ENCODE measurements at places on chromosomes 4 and X.

- DNase-seq: no peak
Measured at GRCh38 chr4:138686106-138686835, 329.3 kb upstream of the NOCT start.

DNA sequence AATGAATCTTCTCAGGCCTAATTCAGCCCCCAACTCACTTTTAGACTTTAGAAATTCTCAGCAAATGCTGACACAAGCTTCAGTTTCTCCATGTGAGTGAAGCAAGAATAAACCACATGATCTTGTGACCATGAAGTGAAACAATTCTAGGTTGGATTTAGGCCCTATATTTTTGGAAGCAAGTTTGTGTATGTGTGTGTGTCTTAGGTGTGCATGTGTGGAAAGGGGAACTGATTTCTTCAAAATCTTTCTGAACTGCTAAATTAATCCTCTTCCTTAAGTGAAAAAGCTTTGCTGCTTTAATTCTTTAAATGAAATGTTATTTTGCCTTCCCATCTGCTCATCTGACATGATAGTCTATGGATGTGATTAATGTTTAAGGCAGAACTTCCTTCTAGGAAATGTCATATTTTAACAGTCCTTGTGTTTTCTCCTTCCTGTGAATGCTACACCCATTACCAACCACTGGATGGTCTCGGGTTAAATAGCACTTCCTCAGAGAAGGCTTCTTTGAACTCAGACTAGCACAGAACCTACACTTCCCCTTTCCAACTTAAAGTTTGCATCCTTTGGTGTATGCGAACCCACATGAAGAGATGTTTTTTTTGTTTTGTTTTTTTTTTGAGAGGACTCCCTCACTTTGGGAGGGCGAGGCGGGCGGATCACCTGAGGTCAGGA, 1.2 kb upstream of the TMEM144 start:
- DNase-seq: peak; percentile 77

DNA sequence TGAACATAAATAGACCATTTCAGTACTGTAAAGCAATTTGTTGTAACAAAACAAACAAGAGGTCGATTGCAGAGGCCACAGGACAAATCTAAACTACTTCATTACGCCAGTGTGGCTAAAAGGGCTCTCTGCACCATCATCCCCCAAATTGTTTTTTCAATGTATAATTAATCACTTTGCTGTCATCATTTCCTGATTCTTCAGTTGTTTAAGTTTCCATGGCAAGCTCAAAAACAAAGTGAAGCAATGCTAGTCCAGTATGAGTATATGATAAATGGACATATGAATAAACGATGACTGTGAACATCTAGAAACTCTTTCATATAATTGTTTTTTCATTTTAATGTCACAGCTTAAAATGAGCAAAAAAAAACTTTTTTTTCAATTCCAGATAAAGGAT, 235.4 kb upstream of the FGF13 start:
- no peak for DNase-seq

DNA sequence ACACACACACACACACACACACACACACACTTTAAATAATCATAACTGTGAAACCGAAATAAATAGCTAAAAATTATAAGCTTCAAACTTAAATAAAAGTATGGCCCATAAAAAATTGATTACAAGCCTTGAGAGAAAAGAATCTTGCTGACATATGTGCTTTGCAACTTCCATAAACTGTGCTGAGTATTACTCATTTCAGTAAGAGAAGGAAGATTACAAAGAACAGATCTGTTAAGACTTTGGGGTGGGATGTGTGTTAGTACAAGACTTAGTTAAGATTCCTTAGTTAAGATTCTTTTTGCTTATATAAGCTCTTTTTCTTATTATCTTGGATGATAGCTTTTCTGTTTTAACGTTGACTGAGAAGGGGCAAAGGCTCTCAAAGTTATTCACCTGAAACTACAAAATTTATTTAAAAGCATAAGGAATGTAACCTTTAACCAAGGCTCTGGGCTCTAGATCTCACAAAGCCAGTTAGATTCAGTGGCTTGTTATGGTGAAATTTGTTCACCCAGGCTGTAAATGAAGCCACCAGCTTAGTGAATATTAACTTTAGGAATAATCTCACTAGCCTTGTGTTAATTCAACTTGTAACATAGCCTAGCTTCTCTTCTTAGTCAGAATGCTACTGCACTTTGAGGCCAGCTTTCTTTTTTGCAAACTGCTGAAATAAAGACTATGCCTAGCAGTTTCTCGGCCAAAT, 58.2 kb downstream of the ARSJ start:
- no peak for DNase-seq

DNA sequence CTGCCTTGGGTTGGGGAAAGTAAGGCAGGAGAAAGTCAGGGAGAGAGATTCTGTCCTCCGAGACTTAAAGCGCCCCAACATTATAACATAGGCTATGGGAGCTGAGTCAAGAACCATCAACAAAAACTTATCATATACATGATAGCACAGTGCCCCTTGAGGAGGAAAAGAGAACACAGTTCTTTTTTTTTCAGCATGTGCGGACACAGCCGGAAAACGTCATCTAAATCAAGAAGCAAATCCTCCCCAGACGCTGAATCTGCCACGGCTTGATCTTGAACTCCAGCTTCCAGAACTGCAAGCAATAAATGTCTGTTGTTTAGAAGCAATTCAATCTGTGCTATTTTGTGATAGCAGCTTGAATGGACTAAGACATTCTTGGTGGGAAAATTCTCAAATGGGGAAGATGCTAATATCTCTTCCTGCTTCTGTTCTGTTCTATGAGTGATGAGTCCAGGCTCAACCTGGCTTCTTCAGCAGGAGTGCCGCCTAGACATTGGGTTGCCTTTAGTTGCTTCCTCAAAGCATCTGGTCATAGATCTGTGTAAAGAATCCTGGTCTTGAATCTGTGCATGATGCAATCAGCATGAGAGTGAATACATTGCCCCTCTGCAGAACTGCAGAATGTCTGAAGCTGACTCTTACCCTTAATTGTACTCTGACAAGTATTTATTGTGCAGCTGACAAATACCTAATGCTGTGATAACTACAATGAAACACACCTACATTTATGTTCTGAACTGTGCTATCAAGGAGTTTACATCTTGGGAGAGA, 549.8 kb upstream of the PRKX start:
- DNase-seq: no peak

DNA sequence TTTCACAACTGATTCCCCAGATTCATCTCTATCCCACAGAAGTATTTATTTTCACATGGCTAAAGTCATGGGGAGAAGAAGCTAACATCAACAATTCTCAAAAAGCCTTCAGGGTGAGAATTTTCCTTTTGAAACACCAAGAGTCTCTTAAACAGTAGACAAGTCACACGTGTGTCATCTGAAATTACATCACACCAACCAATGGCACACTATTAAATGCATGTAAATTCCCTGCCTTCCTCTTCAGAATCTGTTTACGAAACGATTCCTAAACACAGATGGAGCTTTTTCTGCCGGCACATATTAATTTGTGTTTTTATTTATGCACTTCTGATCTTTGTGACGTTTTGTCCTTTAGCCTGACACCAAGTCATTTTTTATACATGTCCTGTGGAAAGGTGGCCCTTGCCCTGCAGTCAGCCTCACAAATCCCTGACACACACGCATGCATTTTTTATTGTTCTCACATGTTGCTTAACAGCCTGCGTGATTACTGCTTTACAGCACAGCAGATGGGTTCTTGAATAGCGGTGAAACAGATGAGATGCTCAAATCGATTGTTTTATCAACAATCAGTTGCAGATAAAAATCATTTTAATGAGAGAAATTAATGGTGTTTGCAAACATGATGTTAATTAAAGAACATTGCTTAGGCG, 735.9 kb upstream of the TENM3 start:
- no peak for DNase-seq

DNA sequence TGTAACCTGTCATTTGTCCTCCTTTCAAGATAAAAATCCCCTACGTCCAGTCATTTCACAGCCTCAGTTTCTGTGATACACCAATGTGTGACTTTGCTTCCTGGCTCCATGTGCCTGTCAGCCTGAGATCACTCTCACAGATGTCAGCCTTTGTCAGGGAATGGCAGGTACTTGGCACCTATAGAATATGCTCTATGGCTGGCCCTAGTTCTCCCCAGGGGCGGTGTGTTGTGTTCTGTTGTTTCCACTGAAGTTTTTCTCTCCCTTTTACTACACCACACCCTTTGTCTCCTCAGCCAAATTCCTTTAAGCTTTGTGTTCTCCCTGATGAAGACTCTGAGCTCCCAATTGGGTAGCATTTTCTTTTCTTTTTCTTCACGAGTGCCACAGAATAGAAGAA, 81.7 kb downstream of the ALPK1 start:
- DNase-seq: no peak

GRCh38 chr4:51825341-51825740, 17.6 kb upstream of the DCUN1D4 start:
- DNase-seq: no peak

DNA sequence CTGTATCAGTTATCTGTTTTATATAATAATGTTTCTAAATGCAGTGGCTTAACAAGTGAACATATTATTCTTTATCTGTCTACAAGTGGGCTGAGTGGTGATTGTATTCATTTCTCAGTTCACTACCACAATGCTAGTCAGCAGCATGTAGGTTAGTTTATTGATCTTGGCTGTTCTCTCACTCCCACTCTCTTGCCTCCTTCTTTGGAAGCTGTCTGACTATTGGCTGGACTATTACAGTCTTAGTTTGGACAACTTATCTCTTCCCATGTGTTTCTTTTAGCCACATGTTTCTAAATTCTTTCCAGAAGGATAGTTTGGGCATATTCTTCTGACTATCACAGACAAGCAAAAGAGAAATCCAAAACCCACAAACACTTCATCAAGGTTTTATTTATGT, 459.5 kb upstream of the AGA start:
- no peak for DNase-seq

DNA sequence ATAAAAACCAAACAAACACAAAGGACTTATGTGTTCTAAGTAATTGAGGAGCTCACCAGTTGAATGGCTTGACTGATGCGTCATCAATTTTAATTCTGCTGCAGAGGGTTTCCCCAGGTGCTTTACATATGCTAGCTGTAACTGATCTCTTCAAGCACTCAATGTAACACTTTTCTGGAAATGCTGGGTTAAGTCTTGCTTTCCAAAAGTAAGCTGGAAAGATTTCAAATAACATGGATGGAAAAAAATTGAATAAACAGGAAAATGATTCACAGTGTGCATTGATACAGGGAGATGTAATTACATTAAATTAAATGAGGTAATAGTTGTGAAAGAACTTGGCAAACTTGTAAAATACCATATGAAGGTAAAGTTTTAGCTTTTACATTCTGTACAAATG, 186.7 kb upstream of the WDFY3 start:
- no peak for DNase-seq

- DNase-seq: no peak
Measured at GRCh38 chrX:140672840-140673731, 36.5 kb upstream of the LINC00632 start.

GRCh38 chrX:150119323-150119722, 181.0 kb upstream of the EOLA2 start:
- DNase-seq: no peak

DNA sequence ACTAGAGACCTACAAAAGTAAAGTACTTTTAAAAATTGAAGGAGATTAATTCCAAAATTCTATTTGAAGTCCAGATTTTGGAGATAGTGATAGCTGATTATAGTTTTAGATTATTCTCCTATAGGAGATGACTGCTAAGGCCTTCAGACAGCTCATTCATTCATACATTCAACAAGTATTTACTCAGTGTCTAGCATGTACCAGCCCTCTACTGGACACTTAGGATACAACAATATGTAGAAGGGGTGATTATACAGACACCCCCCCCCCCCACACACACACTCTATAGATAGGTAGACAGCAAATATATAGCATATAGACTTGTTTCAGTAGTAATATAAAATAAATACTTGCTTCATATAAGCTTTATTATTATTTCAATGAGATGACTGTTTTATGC, 60.4 kb upstream of the TAF9B start:
- DNase-seq: peak; percentile 5

DNA sequence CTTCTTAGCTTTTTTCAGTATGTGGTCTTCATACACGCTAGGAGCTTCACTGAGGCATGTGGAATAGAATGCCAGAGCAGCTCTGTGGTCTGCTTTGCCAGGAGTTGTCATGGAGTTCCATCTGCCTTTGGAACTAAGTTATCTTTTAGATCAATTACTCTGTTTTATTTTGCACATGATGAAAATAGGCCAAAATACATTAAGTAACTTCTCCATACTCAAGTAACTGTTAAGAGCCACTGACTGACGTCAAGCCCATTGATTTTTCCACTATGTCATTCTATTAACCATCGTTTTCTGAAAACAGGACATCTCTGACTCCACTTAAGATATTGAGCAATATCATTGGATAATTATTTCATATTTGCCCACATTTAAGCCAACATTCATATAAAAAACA, 415.1 kb upstream of the MAD2L1 start:
- no peak for DNase-seq

GRCh38 chr4:145694929-145695328, 15.0 kb downstream of the C4orf51 start:
- DNase-seq: no peak

GRCh38 chr4:71882113-71882841, 98.4 kb upstream of the GC start:
- no peak for DNase-seq

DNA sequence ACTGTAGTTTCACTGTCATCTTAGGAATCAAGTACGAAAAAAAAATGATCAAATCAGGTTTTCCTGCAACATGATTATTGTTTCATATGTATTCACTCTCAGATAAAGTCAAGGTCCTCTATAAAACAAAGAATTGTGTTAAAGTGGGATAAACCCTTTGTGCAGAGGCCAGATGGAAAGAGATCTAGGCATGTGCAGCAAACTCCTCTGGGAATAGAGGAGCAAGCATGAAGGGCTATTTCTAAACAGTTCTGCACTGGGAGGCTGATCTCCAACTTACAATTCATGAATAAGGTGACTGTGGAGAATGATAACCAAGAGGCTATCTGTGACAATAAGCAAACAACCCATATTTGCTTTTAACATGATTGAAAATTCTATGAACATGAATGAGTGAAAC, 2.4 kb upstream of the WDFY3 start:
- DNase-seq: no peak

GRCh38 chr4:6769233-6769988, 13.1 kb upstream of the KIAA0232 start:
- no peak for DNase-seq

- no peak for DNase-seq
Measured at GRCh38 chr4:1879485-1879884, 8.3 kb downstream of the NSD2 start.

- DNase-seq: no peak
Measured at GRCh38 chrX:6758234-6758633, 223.3 kb upstream of the VCX3A start.

DNA sequence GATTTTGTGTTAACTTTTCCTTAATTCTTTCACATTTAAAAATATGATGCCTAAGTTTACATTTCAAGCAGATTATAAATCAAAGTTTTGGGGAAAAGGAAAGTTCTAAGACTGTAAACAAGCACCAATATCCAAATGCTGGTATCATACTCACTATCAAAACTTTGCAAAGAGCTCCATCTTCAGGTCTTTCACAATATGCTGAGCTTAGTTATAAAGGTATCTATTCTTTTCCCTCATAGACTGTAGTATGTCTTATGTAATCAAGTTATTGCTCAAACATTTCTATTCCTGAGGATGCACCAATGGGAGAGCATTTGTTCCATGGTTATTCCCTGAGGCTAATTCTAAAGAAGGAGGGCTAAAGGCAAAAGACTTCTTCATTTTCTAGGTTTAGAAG, 207.9 kb upstream of the FAM241A start:
- no peak for DNase-seq

- no peak for DNase-seq
Measured at GRCh38 chr4:110231869-110232268, 33.5 kb upstream of the ELOVL6 start.

- DNase-seq: no peak
Measured at GRCh38 chr4:140648716-140649308, 80.1 kb upstream of the UCP1 start.

All from GDM1 (cell line).